CD4-positive, alpha-beta T cell treated with Interleukin-12 subunit alpha and Interleukin-12 subunit beta, for 1 hour (primary cell): ENCODE measurements at places on chromosomes 1 and 21.

GRCh38 chr1:77697441-77697840, 15.0 kb upstream of the ZZZ3 start:
- DNase-seq: no peak

- no peak for DNase-seq
These were observed 11.8 kb downstream of the TMEM240 start for GRCh38 chr1:1528301-1529267.

DNA sequence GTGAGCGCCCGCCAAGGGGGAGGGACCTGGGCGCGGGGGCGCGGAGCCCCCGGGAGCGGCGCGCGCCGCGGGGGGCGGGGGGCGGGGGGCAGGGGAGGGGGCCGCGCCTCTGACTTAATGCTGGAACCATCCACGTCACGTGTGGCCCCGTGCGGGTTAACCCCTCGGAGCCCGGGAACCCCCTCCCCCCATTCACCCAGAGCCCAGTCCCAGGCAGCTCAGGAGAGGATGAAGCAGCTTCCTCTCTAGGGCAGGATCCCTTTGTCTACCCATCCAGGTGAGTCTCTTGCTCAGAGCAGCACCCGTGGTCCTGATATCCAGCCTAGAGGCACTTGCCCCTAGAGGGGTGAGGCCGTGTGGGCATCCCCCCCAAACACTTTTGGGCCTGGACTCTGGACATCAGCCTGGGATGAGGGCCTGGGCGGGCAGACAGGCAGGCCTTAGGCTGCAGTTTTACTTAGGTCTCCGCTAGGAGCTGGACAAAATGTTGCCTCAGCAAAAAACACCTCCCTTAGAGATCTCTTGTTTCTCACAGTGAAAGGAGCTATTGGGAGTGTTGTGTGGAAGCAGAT, at the start of gene ALX3:
TSS of gene ALX3 (minus strand) at position 2 of the 572 bp plus-strand sequence. CDS start 60 bp downstream, outside the sequence.
- DNase-seq: no peak

DNA sequence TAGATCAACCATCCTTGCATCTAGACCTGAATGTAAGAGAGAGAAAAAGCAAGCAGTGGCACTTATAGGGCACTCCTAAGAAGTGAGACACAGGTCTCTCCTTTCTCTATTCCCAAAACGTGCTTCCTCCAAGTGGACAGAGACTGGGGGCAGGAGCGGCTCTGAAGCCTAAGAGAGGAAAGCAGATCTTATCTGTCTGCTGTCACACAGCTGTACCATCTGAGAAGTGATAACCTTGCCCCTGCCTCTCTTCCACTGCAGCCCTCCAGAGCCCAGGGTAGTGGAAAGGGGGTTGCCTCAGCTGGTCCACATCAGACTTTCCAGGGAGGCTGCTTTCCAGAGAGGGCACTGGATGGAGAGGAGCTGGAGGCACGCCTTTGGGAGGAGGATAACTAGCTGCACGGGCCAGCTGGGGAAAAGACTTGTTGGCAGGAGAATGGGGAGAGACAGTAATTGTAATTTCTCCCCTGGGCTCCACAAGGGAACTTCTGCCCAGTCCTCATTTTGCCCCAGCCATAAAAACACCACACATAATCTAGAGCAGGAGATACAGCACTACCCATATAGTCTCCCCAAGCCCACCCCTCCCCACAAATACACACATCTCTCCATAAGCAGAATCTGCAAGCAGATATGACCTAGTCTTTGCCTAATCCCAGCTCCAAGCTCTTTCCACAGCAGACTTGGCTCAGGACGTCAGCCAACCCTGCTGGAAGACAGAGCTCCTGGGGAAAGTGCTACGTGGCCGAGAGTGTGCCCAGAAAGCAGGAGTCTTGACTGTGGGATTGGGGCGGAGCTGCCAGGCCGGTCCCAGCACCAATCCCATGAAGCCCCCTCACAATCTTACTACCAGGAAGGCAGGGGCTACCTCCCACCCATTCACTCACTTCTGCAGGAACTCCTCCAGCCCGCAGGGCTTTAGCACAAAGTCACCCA, 31.2 kb downstream of the PIK3C2B start:
- no peak for DNase-seq
